ENCODE measurements at places on chromosomes 12 and 14. TPM values are rescaled to one million over a fixed set of nuclear protein-coding genes. Genes with fewer than 3 reads are reported as not detected.

PPTC7 gene
- total RNA-seq: 5.2 TPM

GRCh38 chr12:64016521-64016920 lies 172.0 kb downstream of the SRGAP1 start:
- no peak for DNase-seq

PIANP gene
- total RNA-seq: 0.12 TPM

RPS6KA5 gene
- total RNA-seq: 9.6 TPM

GRCh38 chr12:78038541-78038940 lies 207.8 kb downstream of the NAV3 start:
- DNase-seq: no peak

DNA sequence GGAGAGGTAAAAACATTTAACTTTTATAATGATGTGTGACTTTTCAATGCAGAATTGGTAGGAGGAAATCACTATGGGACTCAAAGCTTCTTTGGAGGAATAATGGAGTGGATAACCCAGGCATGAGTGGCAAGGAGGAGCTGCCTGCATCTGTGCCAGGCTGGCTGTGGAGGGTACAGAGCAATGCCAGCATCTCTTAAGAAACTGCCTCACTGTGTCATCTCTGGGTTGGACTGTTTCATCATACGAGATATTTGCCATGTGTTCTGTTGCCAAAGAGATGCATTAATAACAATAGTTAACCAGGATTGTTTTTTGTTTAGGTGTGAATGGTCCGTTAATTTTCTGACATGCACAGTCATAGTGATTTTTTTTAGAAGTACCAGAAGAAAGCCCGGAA lies 183.7 kb upstream of the NTF3 start:
- no peak for DNase-seq

- peak; percentile 38 for DNase-seq
Observed at GRCh38 chr14:58977366-58977765, 211.1 kb upstream of the DAAM1 start.
